Skeletal muscle cell (primary cell): ENCODE measurements at places on chromosomes 2 and 18.

DNA sequence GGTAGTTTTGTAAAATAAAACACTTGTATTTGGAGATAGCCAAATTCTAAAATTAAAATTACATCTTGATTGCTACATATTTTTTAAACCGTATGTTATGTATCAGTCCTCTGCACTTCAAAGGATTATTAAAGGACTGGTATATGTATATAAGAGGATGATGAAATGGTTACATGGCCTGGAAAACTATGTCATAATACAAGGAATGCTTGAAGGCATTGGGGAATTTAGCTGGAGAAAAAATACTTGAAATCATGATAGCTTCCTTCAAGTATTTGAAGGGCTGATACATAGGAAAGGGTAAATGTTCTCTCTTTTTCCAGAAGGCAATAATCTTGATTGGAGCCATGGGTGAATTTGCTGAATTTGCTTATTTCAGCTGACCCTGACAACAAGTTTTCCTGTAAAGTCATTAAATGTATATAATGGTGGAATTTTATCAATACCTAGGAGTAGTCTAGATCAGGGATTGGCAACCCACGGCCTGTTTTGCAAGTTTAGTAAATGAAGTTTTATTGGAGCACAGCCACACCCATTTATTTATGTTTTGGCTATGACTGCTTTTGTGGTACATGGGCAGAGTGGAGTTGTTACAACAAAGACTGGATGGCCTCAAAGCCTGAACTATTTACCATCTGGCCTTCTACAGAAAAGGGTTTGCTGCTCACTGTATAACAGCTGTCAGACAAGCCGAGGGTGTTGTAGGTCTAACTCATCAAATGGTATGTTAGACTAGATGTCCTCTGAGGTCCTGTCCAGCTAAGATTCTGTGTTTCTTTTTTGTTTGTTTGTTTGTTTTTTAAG lies 34.4 kb downstream of the ACYP2 start:
- DNase-seq, result peak; percentile 41

GRCh38 chr18:69948919-69949537 lies 1.4 kb upstream of the CD226 start:
- no peak for DNase-seq

GRCh38 chr2:217289907-217290280 lies 430.0 kb upstream of the TNP1 start:
- no peak for DNase-seq

DNA sequence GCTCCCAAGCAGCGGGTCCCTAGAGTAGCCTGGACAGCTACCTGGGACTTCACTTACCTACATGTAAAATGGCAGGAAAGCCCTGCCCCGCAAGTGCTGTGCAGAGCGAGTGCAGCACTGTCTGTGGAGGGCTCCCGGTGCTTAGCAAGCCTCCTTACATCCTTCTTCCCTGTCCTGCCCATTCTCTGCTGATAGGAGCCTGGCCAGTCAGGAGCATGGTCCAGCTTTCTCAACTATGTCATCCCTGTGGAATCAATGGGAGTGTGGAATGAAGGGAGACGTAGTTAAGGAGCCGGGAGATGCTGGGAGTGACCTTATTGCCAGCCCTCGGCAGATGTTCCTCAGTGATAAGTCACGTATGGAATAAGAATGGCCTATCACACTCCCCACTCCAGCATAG lies 661.9 kb upstream of the ID2 start:
- DNase-seq, result no peak

DNA sequence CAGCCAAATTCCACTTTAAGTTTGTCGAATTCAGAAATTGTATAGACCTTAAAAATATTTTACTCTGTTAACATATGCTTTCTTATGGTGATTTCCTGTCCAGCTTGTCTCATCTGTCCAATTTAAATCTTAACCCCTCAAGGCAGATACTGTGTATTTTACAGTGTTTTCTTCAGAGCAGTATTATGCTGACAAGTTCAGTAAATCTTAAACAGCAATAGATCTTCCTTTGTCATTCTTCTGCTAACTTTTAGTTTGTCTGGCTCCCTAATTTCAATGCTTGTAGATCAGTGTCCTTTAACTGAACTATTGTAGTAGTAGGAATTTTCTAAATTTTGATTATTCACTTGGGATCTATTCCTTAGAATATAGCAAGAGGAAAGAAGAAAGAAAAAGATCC lies 52.8 kb upstream of the MEIS1 start:
- DNase-seq, result no peak

- no peak for DNase-seq
These were observed 235.7 kb downstream of the DSC3 start for GRCh38 chr18:30806823-30807222.

DNA sequence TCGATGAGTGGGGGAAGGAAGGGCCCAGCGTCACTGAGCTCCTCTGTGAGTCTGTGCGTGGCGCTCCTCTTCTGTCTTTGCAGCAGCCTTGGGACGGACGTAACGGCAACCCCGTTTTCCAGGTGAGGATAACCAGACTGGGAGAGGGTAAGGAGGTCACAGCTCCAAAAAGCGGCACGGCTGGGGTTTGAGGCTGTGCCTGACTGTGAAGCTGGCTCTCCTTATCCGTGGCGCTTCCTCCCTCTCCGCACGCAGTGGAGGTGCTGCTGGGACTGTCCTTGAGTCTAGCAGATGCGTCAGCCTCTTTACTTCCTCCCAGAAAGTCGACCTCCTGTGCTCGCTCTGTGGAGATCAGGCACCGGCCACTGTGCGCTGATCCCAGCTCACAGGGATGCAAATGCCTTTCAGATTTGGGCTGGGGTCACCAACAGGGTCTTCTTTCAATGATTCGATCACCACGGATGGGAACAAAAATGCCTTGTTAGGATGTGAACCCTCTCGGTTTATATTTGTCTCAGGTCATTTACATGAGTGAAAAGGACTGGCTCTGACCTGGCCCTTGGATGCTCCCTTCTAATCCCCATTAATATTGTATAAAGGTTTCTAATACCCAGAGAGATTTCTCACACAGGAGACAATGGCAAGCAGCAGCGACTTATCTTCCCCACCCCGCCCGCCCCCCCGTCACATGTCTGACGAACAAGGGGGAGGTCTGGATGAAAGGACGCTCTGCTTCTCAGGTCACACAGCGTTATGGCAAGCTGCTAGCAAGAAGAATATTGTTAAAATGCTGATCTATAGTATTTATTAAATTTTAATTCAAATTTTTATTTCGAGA lies 30.1 kb upstream of the E2F6 start:
- DNase-seq, result no peak

- no peak for DNase-seq
These were observed 25.9 kb upstream of the NEB start for GRCh38 chr2:151760139-151760650.

- no peak for DNase-seq
These were observed 79.8 kb upstream of the SPATS2L start for GRCh38 chr2:200226451-200227426.

GRCh38 chr2:181308766-181309515 lies 148.2 kb upstream of the ITGA4 start:
- DNase-seq, result no peak

DNA sequence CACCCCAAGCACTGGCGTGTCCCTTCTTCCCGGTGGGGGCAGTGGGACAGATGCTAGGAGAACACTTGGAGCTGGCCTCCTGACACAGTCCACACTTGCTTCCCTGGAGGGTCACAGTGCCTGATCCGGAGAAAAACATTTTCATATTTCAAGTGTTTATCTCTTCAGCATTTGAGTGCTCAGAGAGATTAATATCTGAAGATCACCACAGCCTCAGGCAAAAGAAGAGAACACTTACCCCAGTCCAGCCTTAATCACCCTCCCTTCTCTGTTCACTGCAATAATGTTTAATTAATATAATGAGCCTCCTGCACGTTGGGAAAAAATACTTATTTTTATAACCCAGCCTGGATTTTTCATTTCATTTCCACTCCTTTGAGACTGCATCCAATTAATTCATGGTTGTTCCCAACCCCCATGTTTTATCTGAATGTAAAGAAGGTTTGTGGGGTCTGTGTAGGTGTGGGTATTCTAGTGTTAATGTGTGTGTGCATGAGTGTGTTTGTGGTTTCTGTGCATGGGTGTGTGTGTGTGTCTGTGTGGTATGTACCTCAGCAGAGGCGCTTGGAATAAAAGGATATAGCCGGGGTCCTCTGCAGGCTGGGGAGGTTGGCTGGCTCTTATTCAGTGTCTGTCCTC lies 72.1 kb downstream of the NRP2 start:
- no peak for DNase-seq

GRCh38 chr2:14779252-14779651 lies 146.7 kb downstream of the LRATD1 start:
- no peak for DNase-seq

DNA sequence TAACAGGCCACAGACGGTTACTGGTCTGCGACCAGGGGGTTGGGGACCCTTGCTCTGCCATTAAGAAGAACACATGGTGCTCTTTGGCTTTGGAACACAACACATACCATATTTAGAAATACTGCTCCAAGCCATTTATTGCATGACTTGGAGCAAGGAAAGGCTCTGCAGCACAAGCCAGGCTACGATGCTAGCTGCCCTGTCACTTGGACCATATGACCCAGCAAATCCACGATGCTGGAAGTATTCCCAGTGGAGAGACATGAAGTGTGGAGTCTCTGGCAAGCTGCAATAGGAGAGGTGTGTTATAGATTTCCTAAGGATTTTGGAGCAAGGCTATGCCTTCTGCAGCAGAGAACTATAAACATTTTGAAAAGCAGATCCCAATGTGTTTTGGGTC lies 171.2 kb downstream of the HAUS1 start:
- DNase-seq, result no peak

GRCh38 chr2:175430236-175430635 lies 248.7 kb upstream of the ATP5MC3 start:
- DNase-seq, result no peak

GRCh38 chr2:187338679-187339121 lies 109.4 kb downstream of the CALCRL start:
- DNase-seq, result no peak

GRCh38 chr2:162219426-162219825 lies 23.8 kb downstream of the FAP start:
- no peak for DNase-seq

DNA sequence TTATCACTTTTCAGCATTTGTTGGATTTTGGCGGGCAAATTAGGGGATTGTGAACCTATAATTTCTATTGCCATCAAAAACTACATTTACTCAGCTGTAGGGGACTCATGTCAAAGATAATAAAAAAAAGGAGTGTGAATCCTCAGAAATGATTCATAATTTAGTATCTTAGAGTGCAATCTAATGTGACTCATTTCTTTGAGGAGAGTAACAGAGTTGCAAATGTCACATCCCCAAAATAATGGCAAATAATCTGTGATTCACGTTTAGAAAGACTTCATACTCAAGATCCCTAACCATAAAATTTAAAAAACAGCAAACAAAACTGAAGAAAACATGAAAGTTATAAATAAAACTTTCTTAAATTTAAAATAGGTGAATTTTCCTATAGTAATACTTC lies 373.0 kb downstream of the CDH2 start:
- no peak for DNase-seq

DNA sequence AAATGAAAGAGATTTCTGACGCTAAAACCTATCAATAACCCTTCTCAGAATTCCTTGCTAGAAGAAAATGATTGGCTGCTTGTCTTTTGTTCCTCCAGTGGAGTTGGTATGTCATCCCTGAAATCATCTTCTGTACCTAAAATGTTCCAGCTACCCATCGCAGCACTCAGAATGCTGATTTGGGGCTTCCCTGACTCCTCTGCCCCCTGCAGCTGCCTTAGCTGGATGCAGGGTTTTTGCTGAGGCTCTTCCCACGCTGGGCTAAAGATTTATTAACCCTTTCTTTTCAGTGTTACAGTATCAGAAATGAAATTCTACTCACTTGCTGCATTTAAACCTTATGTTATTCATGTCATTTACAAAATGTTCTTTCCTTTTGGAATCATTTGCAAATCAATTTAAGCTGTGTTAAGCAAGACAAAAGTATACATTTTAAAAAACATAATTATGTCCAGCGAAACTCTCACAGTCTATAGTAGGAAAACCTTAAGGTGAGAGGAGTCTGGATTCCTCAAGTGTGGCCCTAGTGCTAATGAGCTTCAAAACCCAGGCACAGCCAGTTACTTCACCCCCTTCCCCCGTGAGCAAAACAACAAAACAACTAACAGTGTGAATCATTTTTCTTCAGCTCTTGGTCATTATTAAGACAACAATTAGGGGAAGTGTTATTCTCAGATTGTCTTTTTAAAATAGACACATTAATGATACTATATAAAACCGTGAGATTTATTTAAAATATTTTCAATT lies 32.8 kb downstream of the PKP4 start:
- DNase-seq, result no peak

- DNase-seq, result no peak
These were observed 76.4 kb downstream of the TANC1 start for GRCh38 chr2:159044804-159045286.

GRCh38 chr2:96150007-96150640 lies 4.9 kb upstream of the DUSP2 start:
- DNase-seq, result no peak

DNA sequence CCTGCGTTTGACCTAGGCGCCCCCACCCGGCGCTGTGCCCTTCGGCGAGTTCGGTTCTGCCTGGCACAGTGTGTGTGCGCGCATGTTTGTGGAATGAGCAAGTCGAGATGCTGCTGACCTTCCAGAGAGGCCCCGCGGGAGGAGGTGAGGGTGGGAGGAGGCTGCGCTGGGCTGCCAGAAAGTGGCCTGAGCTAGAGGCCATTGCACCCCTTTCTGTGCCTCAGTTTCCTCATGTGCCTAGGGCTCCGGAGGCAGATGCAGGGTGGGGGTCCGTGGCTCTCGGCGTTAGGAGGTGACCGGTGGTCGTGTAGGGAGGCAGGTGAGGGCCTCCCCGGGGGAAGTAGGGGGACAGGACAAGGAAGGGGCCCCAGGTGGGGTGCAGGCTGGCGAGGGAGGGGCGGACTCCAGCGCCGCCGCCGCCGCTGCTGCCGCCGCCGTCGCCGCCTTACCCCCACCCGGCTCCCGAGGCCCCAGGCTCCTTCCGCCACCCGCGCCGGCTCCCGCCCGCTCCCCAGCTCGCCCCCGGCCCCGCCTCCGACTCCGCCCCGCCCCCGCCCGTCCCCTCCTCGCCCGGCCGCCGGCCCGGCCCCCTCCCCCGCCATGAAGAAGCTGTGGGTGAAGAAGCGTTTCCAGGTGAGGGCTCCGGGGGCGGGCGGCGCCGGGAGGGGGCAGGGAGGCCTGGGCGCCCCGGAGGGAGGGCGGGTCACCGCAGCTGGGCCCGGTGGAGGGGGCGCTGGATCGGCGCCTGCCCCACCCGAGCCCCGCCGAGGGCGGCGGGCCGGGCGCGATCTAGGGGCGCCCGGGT lies 7.0 kb downstream of the SPEG start:
- no peak for DNase-seq

- DNase-seq, result no peak
These were observed 84.0 kb downstream of the LIPG start for GRCh38 chr18:49645841-49646351.

DNA sequence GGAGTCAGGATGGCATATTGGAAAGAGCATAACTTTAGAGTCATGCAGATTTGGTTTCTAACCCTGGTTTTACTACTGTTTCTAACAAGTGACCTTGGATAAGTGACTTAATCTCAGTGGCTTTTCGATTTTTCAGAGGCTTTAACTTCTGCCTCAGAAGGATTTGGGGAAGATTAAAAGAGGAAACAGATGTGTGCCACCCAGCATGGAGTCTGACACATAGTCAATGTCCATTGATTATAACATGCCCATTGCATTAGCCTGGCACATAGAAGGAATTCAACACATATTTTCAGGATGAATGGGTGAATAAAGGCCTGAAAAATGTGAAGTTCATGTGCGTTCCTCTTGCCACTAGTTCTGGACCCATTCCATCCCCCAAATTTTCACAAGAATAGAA lies 438.2 kb downstream of the EPHA4 start:
- DNase-seq, result no peak
